ENCODE measurements at places on chromosomes 6 and 20. TPM values are rescaled to one million over a fixed set of nuclear protein-coding genes. Genes with fewer than 3 reads are reported as not detected.

The RAD21L1 gene
- not detected for total RNA-seq

The FGD2 gene
- total RNA-seq: not detected

The GTF3C6 gene
- total RNA-seq: 89.9 TPM

The GPR63 gene
- 0.28 TPM for total RNA-seq

The LRRC73 gene
- 0.19 TPM for total RNA-seq

The SYNDIG1 gene
- total RNA-seq: 0.58 TPM

The FNDC11 gene
- 0.19 TPM for total RNA-seq

The CDSN gene
- total RNA-seq: not detected

The BMP6 gene
- total RNA-seq: 22.0 TPM

The SLC23A2 gene
- 8.1 TPM for total RNA-seq

The PTCHD4 gene
- total RNA-seq: 7.0 TPM

The GSTA3 gene
- not detected for total RNA-seq

The EIF2S2 gene
- 133 TPM for total RNA-seq

The ENPP4 gene
- total RNA-seq: 0.77 TPM

The FOXQ1 gene
- total RNA-seq: not detected

The GNMT gene
- total RNA-seq: not detected

The HLA-DRB1 gene
- total RNA-seq: 3.7 TPM

The VSX1 gene
- not detected for total RNA-seq

The ZSWIM3 gene
- total RNA-seq: 3.7 TPM

The TBX18 gene
- 37.5 TPM for total RNA-seq

The C6orf58 gene
- total RNA-seq: 0.19 TPM

The NFATC2 gene
- 0.19 TPM for total RNA-seq

The ZFP64 gene
- 18.3 TPM for total RNA-seq

The RAB32 gene
- 132 TPM for total RNA-seq

The GTSF1L gene
- total RNA-seq: not detected

The PDE7B gene
- total RNA-seq: 60.0 TPM

The MSH5 gene
- 5.4 TPM for total RNA-seq

The SLC32A1 gene
- under 0.01 TPM for total RNA-seq

The PPP1R16B gene
- 2.0 TPM for total RNA-seq

The PDYN gene
- not detected for total RNA-seq

The KCNS1 gene
- 0.58 TPM for total RNA-seq

The LY6G6D gene
- not detected for total RNA-seq

The SEL1L2 gene
- total RNA-seq: not detected

The ZKSCAN4 gene
- total RNA-seq: 4.8 TPM

The RHAG gene
- total RNA-seq: not detected

The GSTA2 gene
- total RNA-seq: not detected

The C4A gene
- 5.1 TPM for total RNA-seq

The B4GALT5 gene
- total RNA-seq: 17.1 TPM

The RNGTT gene
- 28.9 TPM for total RNA-seq

The PCMT1 gene
- total RNA-seq: 216 TPM

The GGT7 gene
- total RNA-seq: 10.0 TPM

The GGTLC1 gene
- not detected for total RNA-seq

The B3GALT4 gene
- 2.5 TPM for total RNA-seq

The SRMS gene
- not detected for total RNA-seq

The PRND gene
- not detected for total RNA-seq

The DLK2 gene
- 0.28 TPM for total RNA-seq

The GABRR2 gene
- 0.56 TPM for total RNA-seq

The BPIFA2 gene
- not detected for total RNA-seq

The SPATA25 gene
- total RNA-seq: 0.28 TPM

The CCDC170 gene
- total RNA-seq: 0.56 TPM

The ISM1 gene
- not detected for total RNA-seq

The TSPO2 gene
- not detected for total RNA-seq

The EMILIN3 gene
- total RNA-seq: not detected
